Kidney (tissue), 22 donors: ENCODE measurements at places on chromosomes 12 and 14.
A peak's percentile ranks its signal among the peaks of the same experiment; 100 is the strongest.

DNA sequence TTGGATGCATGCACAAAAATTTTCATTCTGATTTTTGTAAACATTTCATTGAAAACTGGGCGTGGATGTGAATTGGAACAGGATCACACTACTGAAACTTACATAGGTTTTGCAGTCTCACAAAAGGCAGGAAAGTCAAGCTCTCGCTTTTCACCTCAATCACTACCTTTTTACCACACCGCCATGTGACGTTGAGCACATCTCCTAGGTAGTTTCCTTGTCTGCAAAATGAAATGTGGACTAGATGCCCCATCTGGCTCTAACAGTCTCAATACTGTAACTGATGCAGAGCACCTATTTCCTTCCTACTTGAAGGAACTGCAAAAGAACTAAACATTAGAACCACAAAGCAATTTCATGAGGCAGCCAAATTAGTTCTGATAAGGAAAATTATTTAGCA, 4.4 kb upstream of the YY1 start:
- no peak for DNase-seq

DNA sequence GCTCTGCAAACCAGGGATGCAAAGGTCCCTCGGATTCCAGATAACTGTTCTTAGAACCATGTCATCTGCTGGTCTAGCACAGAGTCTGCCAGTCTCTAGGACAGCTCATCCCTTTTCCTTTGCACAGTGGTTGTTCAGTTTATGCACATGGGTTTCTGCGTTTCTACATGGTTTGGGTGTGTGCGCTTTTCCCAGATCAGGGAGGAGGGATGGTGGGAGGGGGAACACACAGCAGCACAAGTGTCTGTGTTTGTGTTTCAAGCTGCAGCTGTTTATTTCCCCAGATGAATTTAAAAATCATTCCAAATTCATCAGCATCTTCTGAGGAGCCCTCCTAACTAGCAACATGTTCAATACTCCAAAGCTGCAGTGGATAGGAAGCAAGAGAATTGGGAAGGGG, 45.4 kb downstream of the ANO2 start:
- no peak for DNase-seq

- DNase-seq: no peak
Measured at GRCh38 chr12:49019443-49020324, 1.1 kb upstream of the PRKAG1 start.

GRCh38 chr12:50546441-50547318, 41.9 kb downstream of the DIP2B start:
- DNase-seq: no peak

GRCh38 chr14:100881211-100882025, 22.1 kb downstream of the RTL1 start:
- no peak for DNase-seq

DNA sequence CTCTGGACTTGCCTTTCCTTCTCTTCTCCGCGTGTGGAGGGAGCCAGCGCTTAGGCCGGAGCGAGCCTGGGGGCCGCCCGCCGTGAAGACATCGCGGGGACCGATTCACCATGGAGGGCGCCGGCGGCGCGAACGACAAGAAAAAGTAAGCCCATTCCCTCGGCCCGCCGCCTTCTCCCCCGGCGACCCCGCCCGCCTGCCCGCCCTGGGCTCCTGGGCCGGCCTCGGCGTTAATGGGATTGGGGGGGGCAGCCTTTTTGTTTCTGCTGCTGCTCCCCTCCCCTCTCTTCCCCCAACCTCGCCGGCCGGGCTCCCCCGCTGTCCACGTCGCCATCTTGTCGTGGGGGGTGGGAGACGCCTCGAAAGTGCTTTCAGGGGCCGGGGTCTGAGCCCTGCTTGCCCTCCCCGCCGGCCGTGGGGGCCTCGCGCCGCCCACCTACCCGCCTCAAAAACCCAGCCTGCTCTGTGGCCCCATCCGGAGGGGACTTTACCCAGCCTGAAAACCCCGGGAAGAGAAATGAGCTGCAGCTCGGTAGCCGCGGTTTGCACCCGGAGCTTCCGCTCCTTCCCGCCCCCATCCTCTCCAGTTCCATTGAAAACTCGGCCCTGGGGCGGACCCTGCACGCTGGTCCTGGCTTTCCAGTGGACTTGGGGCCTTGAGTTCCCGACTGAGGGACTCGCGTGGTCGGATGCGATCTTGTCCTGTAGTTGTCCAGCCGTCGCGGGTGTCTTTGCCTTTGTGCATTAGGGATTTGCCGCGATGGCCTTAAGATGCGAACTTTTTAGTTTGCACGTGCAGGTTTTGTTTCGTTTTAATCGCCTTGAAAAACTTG, 598 bp downstream of the HIF1A start:
- peak; percentile 93 for DNase-seq

- no peak for DNase-seq
Measured at GRCh38 chr12:20507056-20507455, 138.7 kb downstream of the PDE3A start.

GRCh38 chr12:12425001-12425400, 68.1 kb downstream of the BORCS5 start:
- DNase-seq: no peak

DNA sequence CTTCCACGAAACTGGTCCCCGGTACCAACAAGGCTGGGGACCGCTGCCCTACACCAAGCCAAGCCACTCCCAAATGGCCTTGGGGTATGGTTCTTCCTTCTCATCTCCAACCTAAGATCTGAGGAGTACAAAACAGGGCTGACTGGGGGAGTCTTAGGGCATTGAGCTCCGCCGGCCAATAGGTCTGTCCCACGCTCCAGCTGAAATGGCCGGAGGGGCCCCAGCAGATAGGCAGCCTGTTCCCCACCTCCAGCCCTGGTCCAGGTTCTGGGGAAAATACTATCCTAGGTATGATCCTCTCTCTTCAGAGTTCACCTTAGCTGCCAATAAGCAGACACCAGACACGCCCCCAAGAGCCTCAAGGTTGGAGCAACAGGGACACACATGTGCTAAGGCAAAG, 90.2 kb downstream of the ACTN1 start:
- no peak for DNase-seq

DNA sequence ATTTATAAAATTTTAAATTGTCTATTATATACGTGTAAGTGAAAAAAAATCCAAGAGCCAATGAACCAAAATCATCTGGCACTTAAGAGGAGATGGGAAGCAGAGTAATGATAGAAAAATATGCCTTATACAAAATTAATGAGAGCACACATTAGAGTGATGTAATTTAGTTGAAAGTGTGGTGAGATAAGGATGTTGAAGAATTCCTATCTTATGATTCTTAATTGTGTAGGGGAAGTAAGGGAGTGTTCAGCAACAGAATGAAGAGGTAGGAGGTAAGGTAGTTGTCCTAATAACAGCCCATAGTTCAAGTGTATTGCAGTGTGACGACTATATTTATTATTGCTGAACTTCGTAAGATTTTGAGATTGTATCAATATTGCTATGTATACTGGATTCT, 843.4 kb upstream of the FLRT2 start:
- no peak for DNase-seq

DNA sequence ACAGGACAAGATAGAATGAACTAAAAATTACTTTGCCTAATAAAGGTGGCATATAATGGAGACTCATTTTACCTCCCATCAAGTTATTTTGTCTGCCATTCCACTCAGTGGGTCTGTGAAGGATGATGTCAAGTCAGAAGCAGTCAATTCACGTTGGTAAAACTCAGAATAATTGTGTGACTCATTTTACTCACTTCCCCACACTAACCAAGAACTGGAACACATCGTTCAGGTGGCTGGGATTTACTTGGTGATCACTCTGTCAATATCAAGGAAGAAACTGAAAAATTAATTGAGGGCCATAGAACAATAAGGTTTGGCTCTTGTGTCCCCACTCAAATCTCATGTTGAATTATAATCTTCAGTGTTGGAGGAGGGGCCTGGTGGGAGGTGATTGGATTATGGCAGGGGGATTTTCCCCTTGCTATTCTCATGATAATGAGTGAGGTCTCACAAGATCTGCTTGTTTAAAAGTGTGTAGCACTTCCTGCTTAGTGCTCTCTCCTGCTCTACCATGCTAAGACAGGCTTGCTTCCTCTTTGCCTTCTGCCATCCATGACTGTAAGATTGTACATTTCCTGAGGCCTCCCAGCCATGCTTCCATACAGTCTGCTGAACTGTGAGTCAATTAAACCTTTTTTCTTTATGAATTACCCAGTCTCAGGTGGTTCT, 35.7 kb upstream of the GTF2A1 start:
- DNase-seq: no peak

GRCh38 chr12:13719986-13720385, 261.4 kb downstream of the GRIN2B start:
- DNase-seq: no peak

DNA sequence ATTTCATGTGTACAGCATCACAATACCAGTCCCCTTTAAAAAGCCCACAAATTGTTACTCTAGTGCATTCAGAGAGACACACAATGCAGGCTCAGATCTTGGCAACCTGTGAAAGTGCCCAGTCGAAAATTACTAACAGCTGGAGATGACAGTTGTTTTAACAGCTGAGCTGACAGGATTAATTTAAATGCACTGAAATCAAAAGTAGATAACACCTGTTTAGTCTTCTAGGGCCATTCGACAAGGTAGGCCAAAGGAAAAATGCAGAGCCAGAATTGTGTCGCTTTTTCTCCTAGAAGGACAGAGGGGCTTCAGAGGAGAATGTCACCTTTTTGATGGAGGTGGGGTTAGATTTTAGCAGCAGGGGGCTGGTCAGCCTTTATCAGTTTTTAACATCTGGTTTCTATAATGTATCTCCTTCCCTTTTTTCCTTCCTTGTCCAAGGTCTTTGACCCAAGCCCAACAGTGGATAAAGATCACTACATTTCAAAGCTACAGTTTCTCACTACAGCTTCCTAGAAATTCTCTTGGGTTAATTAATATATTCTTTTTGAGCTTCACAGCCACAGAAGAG, 139.1 kb downstream of the SOX5 start:
- no peak for DNase-seq

DNA sequence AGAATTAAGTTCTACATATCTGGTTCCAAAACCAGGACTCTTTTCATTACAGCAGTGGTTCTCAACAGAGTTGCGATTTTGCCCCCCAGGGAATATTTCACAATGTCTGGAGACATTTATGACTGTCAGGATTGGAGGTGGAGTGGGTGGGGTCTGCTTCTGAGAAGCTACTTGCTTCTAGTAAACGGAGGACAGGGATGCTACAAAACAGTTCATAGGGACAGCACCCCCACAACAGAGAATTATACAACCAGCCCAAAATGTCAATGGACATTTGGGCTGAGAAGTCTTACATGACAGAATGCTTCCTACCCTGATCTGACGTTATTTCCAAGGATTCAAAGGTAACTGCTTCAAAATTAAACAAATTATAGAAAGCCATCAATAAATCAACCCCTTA, 739 bp upstream of the SPATA7 start:
- DNase-seq: no peak

- DNase-seq: no peak
Measured at GRCh38 chr12:52523824-52524223, 3.6 kb upstream of the KRT5 start.

DNA sequence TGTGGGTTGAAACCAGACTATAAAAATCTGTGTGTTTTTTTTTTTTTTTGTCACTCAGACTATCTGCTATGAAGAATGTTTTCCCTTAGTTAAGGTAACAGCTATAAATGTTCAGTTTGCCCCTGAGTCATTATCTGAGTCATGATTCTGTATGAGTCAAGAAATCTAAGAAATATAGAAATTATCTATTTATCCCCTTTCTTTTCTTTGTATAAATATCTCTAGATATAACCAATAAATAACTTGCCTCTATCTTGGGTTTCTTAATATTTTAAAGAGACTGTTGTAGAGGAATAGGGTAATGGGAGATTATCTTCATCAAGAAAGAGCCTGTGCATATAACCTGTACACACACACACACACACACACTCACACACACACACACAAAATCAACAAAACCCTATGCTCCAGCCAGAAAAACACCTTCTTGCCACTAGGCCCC, 161.7 kb upstream of the EEA1 start:
- no peak for DNase-seq

- no peak for DNase-seq
Measured at GRCh38 chr14:102345232-102345631, 17.5 kb downstream of the CINP start.

- peak; percentile 41 for DNase-seq
Measured at GRCh38 chr12:47307680-47308399, 228.1 kb upstream of the AMIGO2 start.

DNA sequence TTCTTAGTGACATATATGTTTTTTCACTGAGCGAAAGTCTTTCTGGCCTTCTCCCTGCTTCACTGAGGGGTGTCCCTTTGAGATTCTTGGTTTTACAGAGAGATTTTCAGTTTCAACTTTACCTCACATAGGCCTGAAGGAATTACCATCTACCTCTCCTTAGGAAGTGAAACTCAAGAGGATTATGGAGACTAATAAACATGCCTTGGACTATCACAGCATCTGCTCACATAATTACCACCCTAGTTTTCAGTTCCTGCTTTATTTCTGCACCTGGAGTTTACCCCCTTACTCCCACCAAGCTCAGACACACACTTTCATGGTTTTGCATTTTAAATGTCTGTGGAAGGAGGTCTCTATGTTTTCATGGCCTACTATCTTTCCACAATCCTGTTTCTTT, 118.3 kb upstream of the SCAF11 start:
- no peak for DNase-seq

- DNase-seq: no peak
Measured at GRCh38 chr14:32623300-32624093, 294.4 kb downstream of the AKAP6 start.

GRCh38 chr12:105561546-105562198, 231.2 kb downstream of the C12orf75 start:
- no peak for DNase-seq

- peak; percentile 79 for DNase-seq
Measured at GRCh38 chr12:6871052-6871957, 1.8 kb downstream of the SPSB2 start.

DNA sequence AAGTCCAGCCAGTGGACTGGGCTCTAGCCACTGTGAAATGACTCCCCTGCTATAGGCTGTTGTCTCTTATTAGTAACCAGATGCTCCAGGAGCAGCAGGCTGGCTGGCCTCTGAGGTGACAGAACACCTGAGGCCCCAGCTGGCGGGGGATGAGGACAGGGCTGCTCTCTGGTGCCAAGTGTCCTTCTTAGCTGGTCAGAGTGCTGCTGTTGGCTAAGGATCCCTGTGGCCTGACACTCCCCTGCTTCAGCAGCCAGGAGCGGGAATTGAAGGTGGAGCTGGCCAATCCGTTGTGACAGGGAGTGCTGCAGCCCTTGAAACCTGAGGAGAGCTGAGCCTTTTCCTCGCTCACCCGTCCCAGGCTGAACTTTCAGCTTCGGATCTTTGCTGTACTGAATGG, 30.7 kb downstream of the TMEM229B start:
- DNase-seq: peak; percentile 78

GRCh38 chr12:113766131-113766878, 199.8 kb downstream of the RBM19 start:
- peak; percentile 64 for DNase-seq

GRCh38 chr14:93731753-93732152, 56.5 kb downstream of the PRIMA1 start:
- DNase-seq: no peak

- peak; percentile 49 for DNase-seq
Measured at GRCh38 chr12:78209846-78210505, 379.3 kb downstream of the NAV3 start.

GRCh38 chr12:59660921-59661597, 65.2 kb downstream of the SLC16A7 start:
- no peak for DNase-seq

GRCh38 chr12:44709166-44709565, 166.9 kb downstream of the NELL2 start:
- DNase-seq: no peak

GRCh38 chr14:52348776-52349175, 34.7 kb downstream of the PTGER2 start:
- DNase-seq: no peak
